Vagina (tissue), 2 donors: ENCODE measurements at places on chromosomes 6 and 20.

- no peak for DNase-seq
Observed at GRCh38 chr6:114007516-114007915, 36.6 kb upstream of the HDAC2 start.

DNA sequence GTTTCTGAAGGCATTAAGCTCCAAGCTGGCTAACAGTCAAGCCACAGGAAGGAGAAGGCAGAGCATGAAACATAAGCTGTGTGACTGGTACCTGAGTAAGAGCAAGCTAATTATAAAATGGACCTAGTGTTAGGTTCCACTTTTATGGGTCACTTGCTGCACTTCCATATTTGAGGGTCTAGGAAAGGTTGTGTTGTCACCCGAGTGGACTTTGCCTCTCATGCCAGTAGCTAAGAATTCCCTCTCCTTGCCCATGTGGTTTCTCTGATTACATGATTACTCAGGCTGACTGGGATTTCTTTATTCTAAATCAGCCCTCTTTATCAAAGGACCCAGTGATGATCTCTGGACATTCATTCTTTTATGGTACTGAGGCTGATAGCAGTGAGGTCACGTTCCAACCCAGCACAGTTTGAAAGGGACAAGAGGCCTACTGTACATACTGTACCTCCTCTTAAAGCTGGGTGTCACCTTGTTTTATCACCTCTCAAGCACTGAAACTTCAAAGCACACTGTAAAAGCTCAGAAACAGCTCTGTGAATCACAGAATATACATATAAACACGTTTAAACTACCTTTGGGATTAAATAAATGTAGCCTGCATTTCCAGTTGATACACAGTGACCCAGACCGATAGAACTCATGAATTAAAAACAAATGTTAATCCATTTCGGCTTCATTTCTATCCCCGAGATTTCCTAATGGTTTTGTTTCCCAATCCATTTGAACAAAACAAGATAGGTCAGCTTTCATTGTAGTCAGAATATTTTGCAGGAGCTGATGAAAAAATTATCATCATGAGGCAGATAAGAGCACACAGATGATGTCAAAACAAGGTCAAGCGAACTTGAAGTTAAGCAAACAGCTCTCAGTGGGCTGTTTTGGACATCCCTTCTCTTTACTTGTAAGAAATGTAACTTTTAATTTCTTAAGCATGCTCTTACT, 96.5 kb downstream of the ALDH8A1 start:
- no peak for DNase-seq

DNA sequence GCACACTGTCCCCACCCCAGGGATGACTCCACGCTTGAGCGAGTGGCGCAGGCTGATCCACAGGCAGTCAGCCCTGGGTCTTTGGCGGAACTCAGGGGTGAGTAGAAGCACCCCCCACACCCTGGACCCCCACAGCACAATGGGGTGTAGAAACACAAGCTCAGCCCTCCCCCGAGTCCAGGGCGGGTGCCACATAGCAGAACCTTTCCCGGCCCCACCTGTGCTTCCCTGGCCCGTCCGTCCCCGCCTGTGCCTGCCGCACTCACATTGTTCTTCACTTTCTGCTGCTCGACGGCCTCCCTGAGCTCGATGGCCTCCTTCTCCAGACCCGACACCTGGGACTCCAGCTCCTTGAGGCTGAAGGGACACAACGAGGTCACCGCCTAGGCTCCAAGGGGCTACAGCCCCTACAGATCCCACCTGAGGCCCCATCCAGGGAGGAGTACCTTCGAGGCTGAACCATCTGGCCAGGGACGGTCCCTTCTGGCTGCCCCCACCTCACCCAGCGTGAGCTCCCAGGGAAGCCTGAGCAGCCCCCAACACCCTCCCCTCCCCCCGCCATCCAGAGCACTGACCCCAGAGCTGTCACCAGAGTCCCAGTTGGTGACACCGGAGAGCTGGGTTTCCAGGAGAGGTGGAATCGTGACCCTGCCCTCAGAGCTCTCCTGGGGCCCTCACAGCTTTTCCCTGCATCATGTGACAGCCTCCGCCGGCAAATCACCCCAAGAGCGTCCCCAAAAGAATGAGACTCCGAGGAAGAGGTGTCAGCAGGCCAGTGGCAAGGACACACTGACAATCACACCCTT, 55.6 kb downstream of the DSTN start:
- no peak for DNase-seq

GRCh38 chr6:162387718-162388382, 339.7 kb downstream of the PRKN start:
- DNase-seq = no peak

GRCh38 chr6:40285996-40286395, 301.2 kb downstream of the LRFN2 start:
- DNase-seq = no peak

DNA sequence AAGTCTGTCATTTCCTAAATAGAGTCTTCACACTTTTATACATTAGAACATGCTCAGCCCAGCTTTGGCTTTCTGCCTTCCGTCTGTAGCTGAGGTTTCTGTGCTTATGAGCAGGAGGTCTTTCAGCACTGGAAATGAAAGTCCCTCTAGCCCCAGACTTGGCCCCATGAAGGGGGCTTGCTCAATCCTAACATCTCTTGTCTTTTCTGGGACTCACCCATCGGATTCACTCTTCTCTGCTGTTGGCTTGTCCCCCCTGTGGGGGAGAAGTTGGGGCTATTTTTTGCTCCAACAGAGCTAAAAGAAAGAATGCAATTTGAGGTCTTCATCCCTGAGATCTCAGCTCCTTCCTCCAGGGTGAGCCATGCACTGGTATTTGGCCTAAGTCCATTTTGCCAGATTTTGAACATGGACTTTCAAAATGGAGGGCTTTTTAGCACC, 177.7 kb downstream of the MRPL14 start:
- no peak for DNase-seq
